ENCODE measurements at places on chromosomes 6 and 20.

DNA sequence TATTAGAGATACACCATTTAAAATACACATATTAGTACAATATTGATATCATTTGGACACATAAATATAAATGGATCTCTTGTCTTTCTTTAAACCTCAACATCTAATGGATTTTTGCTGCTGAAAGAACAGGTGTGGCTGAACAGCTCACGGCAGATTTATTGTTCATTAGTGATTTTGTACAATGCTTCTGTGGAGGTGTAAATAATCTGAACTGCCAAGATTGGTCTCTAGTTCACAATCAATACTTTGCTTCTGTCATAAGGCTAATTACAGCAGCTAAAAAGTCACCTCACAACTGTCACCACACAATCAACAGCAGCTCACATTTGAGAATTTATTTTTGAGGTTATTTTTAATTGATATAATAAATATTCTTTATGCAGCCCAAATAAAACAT is 162.0 kb upstream of the SIM1 start:
- DNase-seq: no peak

- DNase-seq: peak; percentile 67
These were observed 14.5 kb upstream of the WFDC12 start for GRCh38 chr20:45138561-45139300.

DNA sequence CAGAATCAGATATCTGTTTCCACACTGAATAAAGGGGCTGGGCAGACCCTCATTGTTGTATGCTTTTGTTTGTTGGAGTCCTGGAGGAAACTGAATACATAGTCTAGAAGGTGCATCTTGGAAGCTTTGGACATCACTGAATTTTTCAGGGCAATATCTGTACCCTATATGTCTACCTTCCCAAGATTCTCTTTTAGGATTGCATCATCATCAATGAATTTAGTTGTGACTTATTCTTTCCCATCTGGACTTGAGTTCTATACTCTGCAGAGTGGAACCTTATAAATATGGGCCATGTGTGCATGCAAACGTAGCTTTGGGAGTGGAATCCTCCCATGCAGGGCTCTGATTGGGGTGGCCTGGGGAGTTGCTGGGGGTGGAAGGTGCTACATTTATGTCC is 60.7 kb upstream of the PROKR2 start:
- DNase-seq: no peak

GRCh38 chr6:75855052-75855451 is 106.0 kb downstream of the MYO6 start:
- peak; percentile 45 for DNase-seq

DNA sequence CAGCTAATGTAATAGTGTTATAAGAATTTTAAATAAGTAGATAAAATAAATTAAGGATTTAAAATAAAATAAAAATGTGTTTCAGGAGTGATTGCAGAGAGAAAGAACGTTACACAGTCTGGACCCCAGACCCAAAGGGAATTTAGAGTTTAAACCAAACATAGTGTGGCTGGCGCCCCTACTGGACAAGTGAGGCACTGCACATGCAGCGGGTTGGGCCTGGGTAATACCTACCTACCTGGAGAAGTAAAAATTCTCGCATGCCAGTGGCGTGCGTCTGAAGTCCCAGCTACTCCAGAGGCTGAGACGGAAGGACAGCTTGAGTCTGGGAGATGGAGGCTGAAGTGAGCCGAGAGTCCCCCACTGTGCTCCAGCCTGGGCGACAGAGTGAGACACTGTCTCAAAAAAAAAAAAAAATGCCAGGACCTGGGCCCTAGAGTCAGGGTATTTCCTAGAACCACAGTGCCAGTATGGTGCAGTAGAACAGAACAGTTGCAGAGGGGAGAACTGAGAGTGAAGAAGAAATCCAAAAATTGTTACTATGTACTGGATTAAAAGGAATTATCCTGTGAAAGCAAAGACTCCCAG is 71.4 kb upstream of the TCF21 start:
- peak; percentile 19 for DNase-seq

Data from KBM-7 (cell line).